Panc1 (cell line): ENCODE measurements at places on chromosomes 3 and 15. TPM values are rescaled to one million over a fixed set of nuclear protein-coding genes. Genes with fewer than 3 reads are reported as not detected.

GRCh38 chr3:160792540-160792939 lies 36.5 kb downstream of the PPM1L start:
- no peak overlapping the region for H3K4me3 ChIP-seq
- 0 out of 2 replicates have a peak, but pooled peaks cover 3% of the 10 kb centered on the region for H3K4me1 ChIP-seq
- H3K27me3 ChIP-seq: no peaks in the 10 kb centered on the region
- DNase-seq: no peak

DNA sequence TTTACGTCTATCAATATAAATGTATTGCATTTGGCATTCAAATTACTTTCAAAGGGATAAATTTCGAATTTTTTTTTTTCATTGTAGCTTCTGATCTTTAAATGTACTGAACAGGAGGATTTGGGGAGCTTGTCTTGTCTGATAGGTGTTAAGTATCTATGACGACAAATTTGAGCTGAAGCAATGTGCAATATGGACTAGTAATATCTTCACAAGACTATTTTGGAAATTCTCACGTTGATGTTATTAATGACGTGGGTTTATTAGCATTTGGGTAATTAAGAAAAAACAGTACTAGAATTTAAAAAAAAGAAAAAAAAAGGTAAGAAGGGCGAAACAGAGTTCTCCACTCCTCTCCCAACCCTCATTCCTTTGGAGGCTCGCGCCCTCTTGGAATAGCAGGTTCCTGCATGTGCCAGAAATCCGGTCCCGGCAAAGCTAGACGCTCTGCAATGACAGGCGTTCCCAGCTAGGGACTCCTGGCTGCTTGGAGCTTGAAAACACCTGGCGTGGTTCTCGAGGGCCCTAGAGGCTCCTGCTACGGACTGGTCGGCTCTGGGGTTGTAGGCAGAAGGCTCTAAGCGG lies 648 bp upstream of the P2RY1 start:
- no peak for DNase-seq
- H3K27me3 ChIP-seq: peaks cover 18% of the 10 kb centered on the region
- peaks cover 5% of the 10 kb centered on the region for H3K4me1 ChIP-seq
- H3K4me3 ChIP-seq: peak overlapping the region; percentile 57
- H3K27ac ChIP-seq: no peak overlapping the region
- no peaks in the 10 kb centered on the region for H3K36me3 ChIP-seq

CADPS gene
- not detected for total RNA-seq

DNA sequence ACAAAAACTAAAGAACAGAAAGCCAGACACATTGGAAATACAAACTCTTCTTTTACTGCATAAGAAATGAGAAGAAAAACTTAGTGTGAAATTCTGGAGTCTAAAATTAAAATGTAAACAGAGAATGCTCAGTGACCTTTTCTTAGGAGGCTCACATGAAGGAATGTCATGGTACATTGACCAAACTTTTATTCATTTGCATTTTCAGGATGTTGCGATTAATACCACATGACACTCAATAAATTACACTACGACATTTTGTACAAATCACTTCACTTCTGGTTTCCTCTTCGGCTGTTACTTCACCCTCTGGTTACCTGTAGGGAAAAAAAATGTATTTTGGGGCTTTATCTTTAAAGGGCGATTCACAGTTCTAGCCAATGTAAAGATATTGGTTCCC lies 56.4 kb upstream of the ACTC1 start:
- H3K27me3 ChIP-seq: no peaks in the 10 kb centered on the region
- no peak for DNase-seq
- H3K27ac ChIP-seq: no peak overlapping the region
- H3K4me3 ChIP-seq: no peak overlapping the region
- H3K36me3 ChIP-seq: peaks cover 6% of the 10 kb centered on the region
- no peaks in the 10 kb centered on the region for H3K4me1 ChIP-seq

GRCh38 chr3:129605203-129605921 lies 1.1 kb downstream of the PLXND1 start:
- no peaks in the 10 kb centered on the region for H3K27me3 ChIP-seq
- no peaks in the 10 kb centered on the region for H3K36me3 ChIP-seq
- H3K4me1 ChIP-seq: peaks cover 60% of the 10 kb centered on the region
- peak overlapping the region; percentile 92 for H3K4me3 ChIP-seq
- peak overlapping the region; percentile 81 for H3K27ac ChIP-seq
